NCI-H146 (cell line): ENCODE measurements at places on chromosomes 2 and 18.

- DNase-seq, result no peak
Measured at GRCh38 chr2:54455131-54455562, 980 bp upstream of the SPTBN1 start.

GRCh38 chr2:46167924-46168323 is 129.3 kb upstream of the EPAS1 start:
- no peak for DNase-seq

DNA sequence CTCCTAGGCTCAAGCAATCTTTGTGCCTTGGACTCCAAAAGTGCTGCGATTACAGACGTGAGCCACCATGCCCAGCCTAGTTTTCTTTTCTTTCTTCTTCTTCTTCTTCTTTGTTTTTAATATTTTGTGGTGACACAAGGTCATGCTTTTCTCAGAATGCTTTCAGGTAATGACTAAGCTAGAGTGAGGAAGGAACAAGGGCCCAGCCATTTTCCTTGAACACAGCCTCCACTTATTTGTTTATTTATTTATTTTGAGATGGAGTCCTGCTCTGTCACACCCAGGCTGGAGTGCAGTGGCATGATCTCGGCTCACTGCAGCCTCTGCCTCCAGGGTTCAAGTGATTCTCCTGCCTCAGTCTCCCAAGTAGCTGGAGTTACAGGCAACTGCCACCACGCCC is 74.3 kb upstream of the ST3GAL5 start:
- no peak for DNase-seq

GRCh38 chr2:146741260-146741659 is 1103.6 kb upstream of the ACVR2A start:
- no peak for DNase-seq

- DNase-seq, result peak; percentile 44
Measured at GRCh38 chr18:69956057-69956456, 8.4 kb upstream of the CD226 start.

DNA sequence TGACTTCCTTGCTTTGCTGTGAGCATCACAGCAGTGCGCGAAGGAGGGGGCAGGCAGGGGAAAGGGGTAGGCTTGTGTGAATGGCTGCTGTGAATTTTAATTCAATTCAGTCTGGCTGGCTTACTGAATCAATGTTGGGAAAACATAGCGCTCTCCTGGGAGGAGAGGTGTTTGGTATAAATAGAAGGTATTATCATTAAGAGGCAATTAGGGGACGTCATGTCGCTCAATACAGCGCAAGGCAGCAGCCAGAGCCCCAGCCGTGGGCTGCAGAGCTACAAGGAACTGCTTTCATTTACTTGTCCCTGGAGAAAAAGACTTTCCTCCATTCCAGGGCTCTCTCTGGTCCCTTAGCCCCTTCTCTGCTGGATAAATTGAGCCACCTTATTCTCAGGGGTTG is 181.4 kb upstream of the MSH6 start:
- DNase-seq, result peak; percentile 81

DNA sequence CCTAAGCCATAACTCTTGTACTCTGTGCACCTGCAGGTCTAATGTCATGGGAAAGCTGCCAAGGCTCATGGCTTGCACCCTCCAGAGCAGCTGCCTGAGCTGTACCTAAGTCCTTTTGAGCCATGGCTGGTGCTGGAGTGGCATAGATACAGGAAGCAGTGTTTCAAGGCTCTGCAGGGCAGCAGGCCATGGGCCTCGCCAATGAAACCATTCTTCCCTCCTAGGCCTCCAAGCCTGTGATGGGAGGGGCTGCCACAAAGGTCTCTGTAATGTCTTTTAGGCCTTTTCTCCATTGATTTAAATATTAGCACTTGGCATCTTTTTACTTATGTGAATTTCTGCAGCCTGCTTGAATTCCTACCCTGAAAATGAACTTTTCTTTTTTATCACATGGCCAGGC is 108.5 kb downstream of the PTH2R start:
- no peak for DNase-seq

DNA sequence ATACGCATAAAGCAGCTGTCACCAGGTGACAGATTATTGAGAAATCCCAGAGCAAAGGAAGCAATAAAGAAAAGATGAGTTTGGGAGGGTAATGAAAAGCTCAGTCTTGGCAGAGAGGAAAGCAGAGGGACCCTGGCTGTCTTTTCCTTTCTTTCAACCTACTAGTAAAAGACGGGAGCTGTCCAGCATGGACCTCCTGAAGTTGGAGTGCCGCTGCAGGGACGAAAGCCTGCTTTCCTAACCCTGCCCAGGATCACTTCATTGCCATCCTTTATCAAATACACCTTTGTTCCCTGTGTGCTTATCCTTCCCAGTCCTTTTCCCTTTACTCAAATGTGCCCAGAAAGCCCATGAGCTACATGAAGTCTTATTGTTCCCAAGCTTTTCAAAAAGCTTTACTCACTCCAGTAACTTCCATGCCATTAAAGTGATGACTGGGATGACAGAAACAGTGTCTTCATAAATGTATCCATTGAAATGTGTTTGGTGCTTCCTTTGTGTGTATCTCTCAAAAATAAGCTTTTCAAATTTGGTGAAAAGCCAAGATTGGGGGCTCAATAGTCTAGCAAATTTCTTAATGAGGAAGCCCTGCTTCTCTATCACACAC is 3.7 kb upstream of the SPR start:
- DNase-seq, result no peak

DNA sequence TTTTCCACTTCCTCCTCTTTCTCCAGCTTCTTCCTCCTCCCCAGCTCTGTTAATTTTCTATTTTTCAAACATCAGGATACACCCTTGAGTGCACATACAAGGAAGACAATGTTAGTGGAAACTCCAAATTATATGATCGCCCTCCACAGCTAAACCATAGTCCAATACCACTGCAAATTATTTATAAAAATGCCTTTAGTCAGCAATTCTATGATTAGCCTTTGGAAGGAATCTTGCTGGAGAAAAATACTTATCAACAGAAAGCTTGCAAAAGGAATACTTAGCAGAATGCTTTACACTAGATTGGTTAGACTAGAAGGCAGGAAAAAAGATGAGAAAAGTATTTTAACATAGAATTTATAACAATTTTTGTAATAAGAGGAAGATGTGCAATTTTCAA is 178.9 kb downstream of the FAM124B start:
- DNase-seq, result no peak

DNA sequence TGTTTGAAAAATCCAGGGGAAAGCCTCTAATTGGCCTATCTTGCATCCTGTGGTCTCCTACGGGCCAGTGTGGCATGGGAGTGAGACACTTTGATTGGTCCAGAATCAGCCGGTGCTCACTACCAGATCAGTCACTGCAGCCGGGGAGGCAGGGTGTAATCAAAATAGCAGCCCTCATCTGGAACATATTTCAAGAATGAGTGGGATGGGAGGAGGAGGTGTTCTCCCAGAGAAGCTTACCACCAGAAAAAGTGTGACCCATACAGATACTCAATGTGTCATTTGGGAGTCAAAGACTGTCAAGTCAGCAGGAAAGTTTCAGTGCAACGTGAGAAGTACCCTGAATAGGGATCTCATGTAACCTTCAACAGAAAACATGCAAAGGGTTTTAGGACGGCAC is 393.9 kb upstream of the SLC14A2 start:
- DNase-seq, result no peak
